ENCODE measurements at places on chromosomes 3 and 15. TPM values are rescaled to one million over a fixed set of nuclear protein-coding genes. Genes with fewer than 3 reads are reported as not detected.

MOBP gene
- total RNA-seq = 0.10 TPM

UCN2 gene
- not detected for total RNA-seq

MYO5C gene
- 25.0 TPM for total RNA-seq

TNFAIP8L3 gene
- 0.67 TPM for total RNA-seq

ZNF385D gene
- total RNA-seq = 11.2 TPM

LYZL4 gene
- not detected for total RNA-seq

ALDH1A3 gene
- total RNA-seq = 5.7 TPM

NUSAP1 gene
- total RNA-seq = 135 TPM

C3orf52 gene
- total RNA-seq = 13.1 TPM

TTC21A gene
- 2.8 TPM for total RNA-seq

GMPS gene
- 175 TPM for total RNA-seq

CNTN4 gene
- total RNA-seq = 2.2 TPM

ZNF662 gene
- total RNA-seq = not detected

DNA sequence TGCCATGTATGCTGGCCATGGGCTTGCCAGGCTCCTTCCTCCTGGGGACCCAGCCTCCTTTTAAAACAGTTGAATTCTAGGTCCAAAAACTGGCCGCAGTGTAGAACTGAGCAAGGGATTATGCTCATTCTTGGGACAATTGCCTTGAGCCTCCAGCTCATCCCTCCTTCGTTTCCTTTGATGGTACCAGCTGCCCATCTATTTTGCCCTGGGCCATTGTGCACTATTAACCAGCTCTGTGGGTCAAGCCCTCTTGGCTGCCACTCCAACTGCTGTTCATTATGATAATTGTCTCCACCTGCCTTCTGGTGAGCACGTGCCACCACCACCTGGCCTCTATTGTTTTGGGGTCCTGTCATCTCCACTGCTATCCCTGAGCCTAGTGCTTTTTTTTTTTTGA lies 75.8 kb upstream of the SYN2 start:
- no peak overlapping the region for H3K4me3 ChIP-seq
- no peak overlapping the region for H3K27ac ChIP-seq
- H3K27me3 ChIP-seq = no peaks in the 10 kb centered on the region
- H3K36me3 ChIP-seq = no peaks in the 10 kb centered on the region
- no peaks in the 10 kb centered on the region for H3K4me1 ChIP-seq

- H3K4me3 ChIP-seq = no peak overlapping the region
- no peak overlapping the region for H3K27ac ChIP-seq
- no peaks in the 10 kb centered on the region for H3K36me3 ChIP-seq
- H3K4me1 ChIP-seq = peaks cover 4% of the 10 kb centered on the region
These were observed 86.3 kb upstream of the CDV3 start for GRCh38 chr3:133487204-133487603.

DNA sequence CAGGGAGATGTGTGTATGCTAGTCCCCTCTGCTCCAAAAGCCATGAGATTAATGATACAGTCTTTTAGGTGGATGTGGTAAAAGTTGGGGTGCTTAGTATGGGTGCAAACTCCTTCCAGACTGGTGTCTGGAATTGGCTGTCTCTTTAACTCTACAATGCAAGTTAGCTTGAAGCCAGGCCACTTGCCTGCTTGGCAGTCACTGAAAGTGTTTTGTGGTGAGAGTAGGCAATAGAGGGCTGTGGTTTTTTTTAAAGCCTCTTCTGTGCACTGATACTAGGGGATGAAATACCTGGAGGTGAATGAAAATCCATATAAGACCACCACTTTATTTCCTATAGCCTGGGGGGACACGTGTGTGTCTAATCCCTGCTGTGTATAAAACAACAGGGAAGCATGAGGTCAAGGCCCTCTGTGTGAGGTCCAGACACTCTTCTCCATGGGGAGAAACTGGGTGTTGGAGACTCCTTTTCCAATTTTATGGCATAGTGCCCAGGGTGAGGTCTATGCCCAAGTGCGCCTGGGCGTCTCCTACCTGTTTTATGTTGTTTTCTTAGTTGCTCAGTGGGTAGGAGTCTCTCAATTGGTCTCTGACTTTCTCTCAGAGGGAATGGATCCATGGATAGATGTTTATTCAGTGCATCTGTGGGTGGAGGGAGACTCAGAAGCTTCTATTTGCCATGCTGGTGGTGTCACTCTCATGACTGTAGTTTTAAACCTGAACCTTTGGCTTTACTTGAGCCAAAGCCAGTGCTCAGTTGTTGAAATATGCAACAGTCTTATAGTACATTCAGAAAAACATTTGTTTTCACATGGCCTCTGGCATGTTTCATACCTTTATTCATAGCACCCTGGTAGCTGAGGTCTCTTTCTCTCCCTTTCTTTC lies 327.8 kb upstream of the ATP11B start:
- no peak overlapping the region for H3K27ac ChIP-seq
- H3K36me3 ChIP-seq = no peaks in the 10 kb centered on the region
- H3K4me1 ChIP-seq = no peaks in the 10 kb centered on the region
- H3K4me3 ChIP-seq = no peak overlapping the region
- no peak for DNase-seq
- no peaks in the 10 kb centered on the region for H3K27me3 ChIP-seq

- H3K27ac ChIP-seq = no peak overlapping the region
- H3K27me3 ChIP-seq = peaks cover 4% of the 10 kb centered on the region
- H3K4me3 ChIP-seq = no peak overlapping the region
- peaks cover 4% of the 10 kb centered on the region for H3K4me1 ChIP-seq
- DNase-seq = no peak
These were observed 457.6 kb downstream of the PDCD6IP start for GRCh38 chr3:34256021-34256420.

- no peak overlapping the region for H3K4me3 ChIP-seq
- no peak overlapping the region for H3K27ac ChIP-seq
- H3K4me1 ChIP-seq = no peaks in the 10 kb centered on the region
- H3K36me3 ChIP-seq = no peaks in the 10 kb centered on the region
- DNase-seq = no peak
- H3K27me3 ChIP-seq = no peaks in the 10 kb centered on the region
These were observed 52.3 kb upstream of the BNIP2 start for GRCh38 chr15:59741274-59741906.

DNA sequence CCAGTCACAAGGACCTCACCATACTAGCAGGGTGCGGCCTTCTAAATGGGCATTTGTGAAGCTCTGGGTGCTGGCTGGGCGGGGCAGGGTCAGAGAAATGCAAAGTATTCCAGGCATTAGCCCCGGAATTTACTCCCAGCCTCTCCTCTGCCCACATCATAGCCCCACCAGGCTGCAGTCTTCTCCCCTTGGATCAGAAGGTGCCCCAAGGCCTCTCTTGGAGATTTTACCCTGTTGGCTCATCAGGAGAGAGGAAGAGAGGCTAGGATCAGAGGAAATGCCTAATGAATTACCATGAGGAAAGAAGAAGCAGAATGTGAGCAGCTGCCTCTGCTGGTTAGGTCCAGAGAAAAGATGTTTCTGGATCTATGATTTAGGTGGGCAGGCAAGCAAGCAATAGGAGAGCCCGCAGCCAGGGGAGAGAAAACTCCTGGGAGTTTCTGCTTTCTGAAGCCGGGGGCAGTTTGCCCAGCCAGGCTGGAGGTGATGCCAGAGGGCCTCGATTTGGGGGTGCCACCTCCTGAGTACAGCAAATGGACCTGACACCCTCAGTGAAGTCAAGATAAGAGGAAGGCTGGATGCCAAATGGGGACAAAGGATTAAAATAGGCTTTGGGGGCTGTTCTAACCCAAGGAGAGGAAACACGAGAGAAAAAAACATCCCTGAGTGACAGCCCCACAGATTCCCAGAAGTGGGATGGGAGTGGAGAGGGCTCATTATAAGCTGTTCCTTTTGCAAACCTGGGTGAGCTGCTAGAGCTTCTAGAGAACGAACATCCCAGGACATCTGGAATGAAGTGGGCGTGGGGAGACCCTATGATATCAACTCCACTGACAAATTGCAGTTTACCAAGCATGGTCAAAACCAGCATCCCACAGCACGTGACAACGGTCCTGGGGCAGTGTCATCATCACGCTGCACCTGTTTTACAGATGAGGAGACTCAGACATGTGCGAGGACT lies 65.4 kb downstream of the BDH1 start:
- H3K27me3 ChIP-seq = no peaks in the 10 kb centered on the region
- no peaks in the 10 kb centered on the region for H3K36me3 ChIP-seq
- DNase-seq = no peak
- H3K27ac ChIP-seq = no peak overlapping the region
- H3K4me3 ChIP-seq = no peak overlapping the region

GRCh38 chr3:163129287-163129686 lies 1632.7 kb downstream of the OTOL1 start:
- H3K4me3 ChIP-seq = no peak overlapping the region
- no peak for DNase-seq
- H3K27me3 ChIP-seq = no peaks in the 10 kb centered on the region
- no peaks in the 10 kb centered on the region for H3K4me1 ChIP-seq

GRCh38 chr3:62119139-62119538 lies 254.2 kb downstream of the FEZF2 start:
- H3K36me3 ChIP-seq = no peaks in the 10 kb centered on the region
- no peak overlapping the region for H3K4me3 ChIP-seq
- DNase-seq = no peak
- no peaks in the 10 kb centered on the region for H3K27me3 ChIP-seq
- no peak overlapping the region for H3K27ac ChIP-seq

DNA sequence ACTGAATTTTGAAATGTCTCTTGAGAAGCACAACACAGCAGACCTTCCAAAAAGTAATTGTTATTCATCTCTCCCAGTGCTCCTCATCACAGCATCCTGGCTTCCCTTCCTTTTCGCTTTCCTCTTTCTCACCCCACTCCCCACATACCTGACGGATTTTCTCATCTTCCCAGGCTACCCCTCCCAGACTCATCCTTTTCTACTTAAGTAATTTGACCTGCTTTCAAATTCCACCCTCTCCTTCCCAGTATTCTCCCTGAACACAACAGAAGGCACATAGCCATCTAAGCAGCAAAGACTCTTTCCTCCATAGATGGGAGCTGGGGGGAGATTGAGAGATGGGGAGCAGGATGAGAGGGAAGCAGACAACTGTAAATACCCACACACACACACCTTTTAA lies 187.1 kb upstream of the STT3B start:
- H3K36me3 ChIP-seq = no peaks in the 10 kb centered on the region
- H3K4me3 ChIP-seq = no peak overlapping the region
- H3K4me1 ChIP-seq = peaks cover 7% of the 10 kb centered on the region
- DNase-seq = no peak

DNA sequence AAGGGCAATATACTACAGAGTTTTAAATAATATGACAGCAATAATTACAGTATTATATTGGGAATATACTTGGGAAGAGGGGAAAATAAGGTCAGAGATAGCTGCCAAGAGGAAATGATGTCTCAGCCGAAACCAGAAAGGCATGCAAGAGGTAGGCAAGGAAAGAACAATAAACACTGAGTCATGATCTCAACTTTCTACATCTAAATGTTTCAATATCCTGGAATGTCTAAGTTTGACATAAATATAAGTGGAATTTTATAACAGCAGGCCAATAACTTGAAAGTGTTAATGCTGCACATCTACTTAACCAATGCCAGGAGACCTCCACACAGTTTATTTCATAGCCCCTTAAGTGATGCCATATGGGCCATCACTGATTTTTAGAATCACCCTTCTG lies 99.8 kb upstream of the CPNE4 start:
- no peaks in the 10 kb centered on the region for H3K36me3 ChIP-seq
- H3K27ac ChIP-seq = no peak overlapping the region
- no peak overlapping the region for H3K4me3 ChIP-seq
- peaks cover 6% of the 10 kb centered on the region for H3K4me1 ChIP-seq
- no peak for DNase-seq

DNA sequence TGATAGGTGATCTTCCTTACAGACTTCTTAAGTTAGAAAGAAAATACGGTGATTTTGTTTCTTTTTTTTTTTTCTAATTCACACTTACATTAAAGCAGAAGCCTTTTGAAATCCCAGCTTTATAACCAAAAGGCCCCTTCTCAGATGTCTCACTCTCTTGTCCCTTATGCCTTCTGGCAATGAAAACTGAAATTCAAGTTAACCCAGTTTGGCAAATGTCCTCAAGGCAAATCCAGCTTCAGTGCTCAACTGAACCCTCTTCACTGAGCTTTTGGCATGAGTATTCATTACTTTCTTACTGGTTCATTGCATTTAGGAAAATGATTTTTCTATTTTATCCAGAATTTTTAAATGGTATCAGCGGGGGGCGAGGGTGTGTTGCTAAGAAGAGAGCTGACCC lies 17.0 kb downstream of the PLCH1 start:
- no peak overlapping the region for H3K4me3 ChIP-seq
- H3K27ac ChIP-seq = no peak overlapping the region
- peaks cover 3% of the 10 kb centered on the region for H3K36me3 ChIP-seq
- no peaks in the 10 kb centered on the region for H3K4me1 ChIP-seq
- H3K27me3 ChIP-seq = no peaks in the 10 kb centered on the region

DNA sequence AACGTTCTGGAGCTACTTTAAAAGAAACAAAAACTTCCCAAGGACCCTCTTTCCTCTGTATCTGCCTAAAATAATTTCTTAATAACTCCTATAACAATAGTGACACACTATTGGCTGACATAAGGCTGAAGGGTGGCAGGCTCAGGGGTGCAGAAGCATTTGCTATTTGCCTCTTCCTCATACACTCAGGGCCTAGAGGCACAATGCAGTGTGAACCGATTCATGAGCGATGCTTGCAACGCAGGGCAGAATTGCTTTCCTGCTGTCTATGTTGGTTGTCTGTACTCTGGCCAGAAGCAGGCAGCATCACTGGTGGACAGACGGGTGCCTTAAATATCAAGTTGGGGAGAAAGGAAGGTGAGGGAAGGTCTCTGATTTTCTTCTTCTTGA lies 157.4 kb downstream of the AGBL1 start:
- H3K27me3 ChIP-seq = no peaks in the 10 kb centered on the region
- no peak overlapping the region for H3K27ac ChIP-seq
- DNase-seq = no peak
- H3K4me3 ChIP-seq = no peak overlapping the region
- no peaks in the 10 kb centered on the region for H3K36me3 ChIP-seq

DNA sequence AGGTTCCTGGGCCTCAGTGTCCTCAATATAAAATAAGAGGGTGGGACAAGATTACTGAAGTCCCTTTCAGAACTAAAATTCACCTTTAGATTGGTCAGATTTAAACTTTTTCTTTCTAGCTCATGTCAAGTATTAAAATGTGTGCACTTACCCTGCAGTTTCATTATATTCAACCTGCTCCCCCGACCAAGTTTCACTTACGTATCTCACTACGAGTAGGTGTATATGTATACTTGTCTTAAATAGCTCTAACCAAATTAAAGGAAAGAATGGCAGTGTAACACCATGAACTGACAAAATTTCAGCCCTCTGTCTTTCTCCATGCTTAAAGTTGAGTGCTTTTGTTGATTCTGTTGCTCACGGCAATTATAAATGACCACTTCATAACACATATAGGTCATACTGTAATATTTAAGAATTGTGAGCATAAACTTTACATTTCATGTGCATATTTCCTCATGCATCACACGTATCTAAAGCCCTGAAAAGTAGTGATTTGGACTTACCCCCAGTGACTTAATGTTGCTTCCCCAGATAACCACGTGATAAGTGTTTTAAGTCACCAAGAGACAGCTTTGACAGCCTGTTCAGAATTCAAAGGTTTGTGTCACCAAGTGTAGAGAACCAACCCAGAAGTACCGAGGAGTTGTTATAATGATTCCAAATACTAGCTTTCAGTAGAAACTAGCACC lies 70.0 kb downstream of the PGPEP1L start:
- peaks cover 49% of the 10 kb centered on the region for H3K36me3 ChIP-seq
- H3K4me1 ChIP-seq = no peaks in the 10 kb centered on the region
- no peak overlapping the region for H3K27ac ChIP-seq
- no peak overlapping the region for H3K4me3 ChIP-seq
- no peaks in the 10 kb centered on the region for H3K27me3 ChIP-seq

Data from H1 (cell line).